ENCODE measurements at places on chromosomes 4 and X.
A peak's percentile ranks its signal among the peaks of the same experiment; 100 is the strongest.

DNA sequence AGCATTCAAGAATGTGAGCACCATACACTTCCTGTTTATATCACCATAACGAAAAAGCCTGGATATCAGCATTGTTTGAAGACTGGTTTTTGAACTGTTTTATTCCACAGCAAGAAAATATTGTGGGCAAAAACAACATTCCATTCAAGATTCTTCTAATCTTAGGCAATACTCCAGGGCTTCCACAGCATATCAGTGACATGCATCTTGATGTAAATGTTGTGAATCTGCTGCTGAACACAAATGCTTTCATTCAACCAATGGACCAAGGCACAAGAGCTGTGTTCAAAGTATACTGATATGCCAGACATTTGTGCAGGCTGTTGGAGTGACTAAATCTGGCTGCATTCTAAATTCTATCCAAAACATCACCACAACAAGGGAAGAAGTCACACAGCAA is 260.1 kb upstream of the ETNPPL start:
- no peak for DNase-seq

DNA sequence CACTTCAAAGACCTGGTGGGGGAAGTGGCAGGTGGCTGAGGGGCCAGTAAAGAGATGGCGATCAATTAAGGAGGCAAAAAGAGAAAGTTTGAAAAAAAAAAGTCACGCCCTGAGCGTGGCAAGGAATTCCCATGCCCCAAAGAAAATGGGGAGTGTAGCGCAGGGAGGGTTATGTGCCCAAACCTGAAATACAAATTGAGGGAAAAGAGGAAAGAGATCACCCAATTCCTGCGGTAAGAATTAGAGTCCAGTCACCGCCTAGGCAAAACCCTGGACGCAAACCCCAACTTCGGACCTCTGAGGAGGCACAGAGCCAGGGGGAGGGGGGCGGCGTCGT is 595 bp downstream of the ENOX2 start:
- no peak for DNase-seq

GRCh38 chrX:105302246-105302645 is 81.8 kb upstream of the TEX13A start:
- DNase-seq: no peak

DNA sequence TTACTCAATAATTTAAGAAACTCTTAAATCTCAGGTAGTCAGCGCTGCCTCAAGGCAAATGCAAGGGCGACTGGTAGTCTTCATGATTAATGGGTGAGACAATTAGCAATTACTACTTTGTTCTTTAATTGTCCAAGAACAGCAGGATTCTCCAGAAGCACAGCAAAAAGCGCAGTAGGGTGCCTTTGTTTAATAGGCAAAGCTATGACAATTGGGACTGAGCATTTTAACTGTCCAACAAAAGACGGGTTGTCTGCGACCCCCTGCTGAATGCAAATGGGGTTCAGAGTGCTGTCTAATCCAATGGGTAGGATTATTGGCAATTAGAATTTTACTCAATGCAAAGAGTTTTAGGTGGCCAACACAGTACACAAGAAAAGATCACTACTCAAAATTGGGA is 286.1 kb downstream of the CHIC1 start:
- DNase-seq: no peak

GRCh38 chr4:7960017-7960789 is 20.5 kb upstream of the AFAP1 start:
- DNase-seq: peak; percentile 52

GRCh38 chrX:110741213-110741796 is 54.3 kb downstream of the CHRDL1 start:
- peak; percentile 41 for DNase-seq

DNA sequence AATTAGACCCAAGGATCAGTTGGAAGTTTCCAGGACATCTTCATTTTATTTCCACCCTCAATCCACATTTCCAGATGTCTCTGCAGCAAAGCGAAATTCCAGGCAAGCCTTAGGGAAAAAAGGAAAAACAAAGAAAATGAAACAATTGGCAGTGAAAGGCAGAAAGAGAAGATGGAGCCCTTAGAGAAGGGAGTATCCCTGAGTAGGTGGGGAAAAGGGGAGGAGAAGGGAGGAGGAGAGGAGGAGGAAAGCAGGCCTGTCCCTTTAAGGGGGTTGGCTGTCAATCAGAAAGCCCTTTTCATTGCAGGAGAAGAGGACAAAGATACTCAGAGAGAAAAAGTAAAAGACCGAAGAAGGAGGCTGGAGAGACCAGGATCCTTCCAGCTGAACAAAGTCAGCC is at the start of gene PLP1:
TSS of gene PLP1 (plus strand) at position 295 of the 400 bp plus-strand sequence. CDS start 156 bp downstream, outside the sequence.
- no peak for DNase-seq

DNA sequence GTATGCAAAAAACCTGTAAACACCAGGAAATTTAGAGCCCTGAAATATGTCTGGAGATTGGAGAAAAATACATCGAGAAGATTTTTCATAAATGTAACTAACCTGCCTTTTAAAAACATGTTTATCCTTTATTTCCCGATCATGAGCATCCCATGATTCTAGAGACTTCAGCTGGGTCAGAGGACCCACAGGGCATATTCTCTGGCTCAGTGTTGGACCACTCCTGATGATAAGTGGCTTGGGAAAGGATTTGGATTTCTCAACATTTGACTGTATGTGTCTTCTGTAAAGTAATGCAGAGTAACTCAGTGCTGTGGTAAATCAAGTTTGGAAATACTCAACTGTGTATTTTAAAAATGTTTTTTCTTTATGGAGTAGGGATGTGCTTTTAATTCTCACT is 40.0 kb upstream of the ANK2 start:
- no peak for DNase-seq

DNA sequence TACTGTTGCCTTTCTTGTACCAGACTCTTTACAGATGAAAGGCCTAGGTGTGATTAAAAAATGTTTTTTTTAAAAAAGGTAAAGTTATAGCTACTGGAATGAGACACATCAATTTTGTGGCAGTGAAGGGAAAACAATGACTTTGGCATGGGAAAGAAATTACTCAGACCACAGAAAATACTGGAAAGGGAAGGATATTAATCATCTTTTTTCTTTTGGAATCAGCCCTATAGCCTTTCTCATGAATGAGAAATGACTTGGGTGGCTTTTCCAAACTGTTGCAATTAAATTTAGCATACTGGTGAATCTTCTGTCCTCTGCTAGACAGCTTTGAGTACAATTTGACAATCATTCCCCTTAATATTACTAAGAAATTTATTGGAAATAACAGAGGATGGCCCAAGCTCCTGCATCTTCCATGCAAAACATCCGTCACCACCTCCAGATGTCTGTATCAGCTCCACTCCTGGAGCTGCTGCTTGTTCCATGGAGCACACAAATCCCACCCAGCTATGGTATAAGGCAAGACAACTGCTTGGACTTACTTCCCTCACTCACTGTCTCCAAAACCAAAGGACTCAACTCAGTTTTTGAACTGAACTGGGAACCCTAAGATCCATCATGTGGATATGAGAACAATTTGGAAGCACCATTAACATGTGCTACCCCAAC is 97.6 kb upstream of the ARSJ start:
- no peak for DNase-seq

Measured in RWPE1 (cell line).